ENCODE measurements at places on chromosomes 16 and 17. TPM values are rescaled to one million over a fixed set of nuclear protein-coding genes. Genes with fewer than 3 reads are reported as not detected.
A peak's percentile ranks its signal among the peaks of the same experiment; 100 is the strongest.

- H3K4me1 ChIP-seq: no peaks in the 10 kb centered on the region
- H3K4me3 ChIP-seq: no peak overlapping the region
- H3K27me3 ChIP-seq: no peaks in the 10 kb centered on the region
- no peaks in the 10 kb centered on the region for H3K36me3 ChIP-seq
- H3K27ac ChIP-seq: no peak overlapping the region
- no peak for DNase-seq
These were observed 69.5 kb downstream of the CMIP start for GRCh38 chr16:81514041-81514559.

GRCh38 chr16:15459791-15460190 is 25.4 kb downstream of the BMERB1 start:
- no peaks in the 10 kb centered on the region for H3K27me3 ChIP-seq
- no peak overlapping the region for H3K4me3 ChIP-seq
- no peaks in the 10 kb centered on the region for H3K36me3 ChIP-seq
- peaks cover 3% of the 10 kb centered on the region for H3K4me1 ChIP-seq
- H3K27ac ChIP-seq: no peak overlapping the region

DNA sequence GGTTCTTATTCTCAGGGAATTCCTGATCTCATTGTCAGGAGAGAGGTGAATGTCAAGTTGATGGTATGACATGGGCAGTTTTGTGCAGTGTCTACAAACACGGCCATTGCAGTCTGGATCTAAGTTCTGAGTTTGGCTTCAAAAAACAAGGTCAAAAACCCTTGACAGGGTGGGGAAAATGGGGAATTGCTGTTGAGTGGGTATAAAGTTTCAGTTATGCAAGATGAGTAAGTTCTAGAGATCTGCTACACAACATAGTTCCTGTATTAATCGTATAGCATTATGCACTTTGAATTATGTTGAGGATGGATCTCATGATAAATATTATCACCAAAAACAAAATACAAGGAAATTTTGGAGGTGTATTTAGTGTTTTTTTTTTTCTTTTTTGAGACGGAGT is 36.6 kb upstream of the CARMIL2 start:
- no peak overlapping the region for H3K4me3 ChIP-seq
- no peaks in the 10 kb centered on the region for H3K4me1 ChIP-seq
- DNase-seq: no peak
- H3K27me3 ChIP-seq: no peaks in the 10 kb centered on the region
- H3K27ac ChIP-seq: no peak overlapping the region

DNA sequence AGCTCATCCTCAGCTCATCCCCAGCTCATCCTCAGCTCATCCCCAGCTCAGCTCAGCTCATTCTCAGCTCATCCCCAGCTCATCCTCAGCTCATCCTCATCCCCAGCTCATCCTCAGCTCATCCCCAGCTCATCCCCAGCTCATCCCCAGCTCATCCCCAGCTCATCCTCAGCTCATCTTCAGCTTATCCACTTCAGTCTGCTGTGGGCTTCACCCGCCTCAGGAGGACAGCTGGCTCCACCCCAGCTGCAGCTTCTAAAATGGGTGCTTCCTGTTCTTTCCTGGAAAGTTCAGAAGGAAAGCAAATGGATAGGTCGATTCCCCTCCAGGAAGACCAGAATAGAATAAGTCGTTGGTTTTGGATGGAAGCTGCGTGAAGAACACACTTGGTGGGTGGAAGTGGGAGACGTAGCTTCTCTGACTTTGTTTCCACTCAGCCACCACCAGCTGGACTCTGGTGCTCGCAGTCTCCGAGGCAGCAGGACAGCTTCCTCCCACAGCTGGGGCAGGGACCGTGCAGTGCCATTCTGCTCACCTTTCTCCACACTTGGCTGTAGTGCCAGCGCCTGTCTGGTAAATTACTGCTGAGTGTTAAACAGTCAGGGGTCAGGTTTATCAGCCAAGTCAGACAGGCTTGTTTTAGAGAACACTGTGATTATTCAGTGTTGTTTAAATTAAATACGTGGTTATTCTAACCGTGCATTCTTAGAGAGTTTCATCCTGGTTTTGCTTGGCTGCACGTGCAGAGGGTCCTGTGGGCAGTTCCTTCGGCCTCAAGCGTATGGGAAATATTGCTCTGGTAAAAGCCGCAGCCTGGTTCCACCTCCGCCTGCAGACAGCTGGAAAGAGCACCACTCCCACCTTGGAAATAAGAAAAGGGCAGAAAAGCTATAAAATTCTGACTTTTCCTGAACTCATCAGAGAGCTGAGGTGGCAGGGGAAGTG is 61.0 kb upstream of the CHMP6 start:
- no peaks in the 10 kb centered on the region for H3K36me3 ChIP-seq
- H3K4me1 ChIP-seq: no peaks in the 10 kb centered on the region
- H3K27me3 ChIP-seq: no peaks in the 10 kb centered on the region
- DNase-seq: peak; percentile 38

- H3K27ac ChIP-seq: no peak overlapping the region
- DNase-seq: no peak
- no peaks in the 10 kb centered on the region for H3K27me3 ChIP-seq
- H3K4me3 ChIP-seq: no peak overlapping the region
These were observed 13.8 kb downstream of the HNF1B start for GRCh38 chr17:37731056-37731455.

GRCh38 chr16:86050591-86051367 is 151.8 kb downstream of the IRF8 start:
- no peaks in the 10 kb centered on the region for H3K27me3 ChIP-seq
- DNase-seq: no peak
- H3K27ac ChIP-seq: no peak overlapping the region
- no peak overlapping the region for H3K4me3 ChIP-seq
- no peaks in the 10 kb centered on the region for H3K4me1 ChIP-seq
- no peaks in the 10 kb centered on the region for H3K36me3 ChIP-seq

DNA sequence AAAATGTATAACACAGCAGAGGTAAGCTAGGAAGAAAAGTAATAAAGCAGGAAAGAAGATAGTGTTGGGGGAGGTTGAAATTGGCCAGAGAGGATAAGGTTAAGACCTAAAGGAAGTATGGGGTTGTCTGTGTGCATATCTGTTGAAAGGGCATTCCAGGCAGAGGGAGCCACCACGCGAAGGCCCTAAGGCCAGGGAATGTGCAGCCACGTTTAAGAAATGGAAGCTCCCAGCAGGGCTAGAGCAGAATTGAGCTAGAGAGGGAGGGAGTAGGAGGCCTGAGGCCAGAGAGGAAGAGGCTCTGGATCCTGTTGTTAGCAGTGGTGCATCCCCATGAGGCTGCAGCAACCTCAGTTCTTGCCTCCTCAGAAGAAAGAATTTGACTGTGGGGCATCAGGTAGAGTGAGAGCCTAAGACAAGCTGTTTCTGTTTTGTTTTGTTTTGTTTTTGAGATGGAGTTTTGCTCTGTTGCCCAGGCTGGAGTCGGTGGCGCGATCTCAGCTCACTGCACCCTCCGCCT is 59.0 kb upstream of the CACNG5 start:
- H3K27me3 ChIP-seq: no peaks in the 10 kb centered on the region
- H3K36me3 ChIP-seq: no peaks in the 10 kb centered on the region
- no peak for DNase-seq
- H3K4me1 ChIP-seq: no peaks in the 10 kb centered on the region
- no peak overlapping the region for H3K27ac ChIP-seq
- no peak overlapping the region for H3K4me3 ChIP-seq

DNA sequence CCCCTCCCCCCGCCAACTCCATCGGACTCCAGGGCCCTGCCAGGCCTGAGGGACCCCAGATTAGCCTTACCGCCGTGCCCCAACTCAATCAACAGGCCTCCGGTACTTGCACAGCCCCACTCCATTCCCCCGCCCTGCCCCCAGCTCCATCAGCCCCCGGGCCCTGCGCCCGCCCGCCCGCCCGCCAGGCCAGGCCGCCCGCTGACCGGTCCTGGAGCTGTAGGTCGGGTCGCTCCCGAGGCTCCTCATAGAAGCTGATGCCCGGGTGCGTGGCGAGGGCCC is 308 bp downstream of the GTF3C1 start:
- peaks cover 3% of the 10 kb centered on the region for H3K4me1 ChIP-seq
- peak overlapping the region; percentile 93 for H3K4me3 ChIP-seq
- no peaks in the 10 kb centered on the region for H3K27me3 ChIP-seq

DNA sequence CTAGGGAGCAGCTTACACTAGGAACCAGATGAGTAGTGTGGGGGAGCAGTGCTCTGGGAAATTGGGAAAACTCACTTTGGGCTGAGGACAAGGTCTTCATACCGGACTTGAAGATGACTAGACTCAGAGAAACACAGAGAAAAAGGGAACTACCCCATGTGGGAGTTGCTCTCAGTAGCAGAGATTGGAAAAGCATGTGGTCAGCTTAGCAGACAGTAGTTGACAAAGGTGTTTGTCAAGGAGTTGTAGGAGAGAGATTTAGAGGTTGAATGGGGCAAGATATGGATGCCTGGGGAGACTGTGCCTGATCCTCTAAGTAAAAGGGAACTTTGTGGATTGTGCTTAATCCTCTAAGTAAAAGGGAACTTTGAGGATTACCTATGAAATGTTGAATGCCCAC is 194.5 kb upstream of the COX10 start:
- H3K27ac ChIP-seq: no peak overlapping the region
- no peaks in the 10 kb centered on the region for H3K4me1 ChIP-seq
- H3K4me3 ChIP-seq: no peak overlapping the region
- no peak for DNase-seq

DNA sequence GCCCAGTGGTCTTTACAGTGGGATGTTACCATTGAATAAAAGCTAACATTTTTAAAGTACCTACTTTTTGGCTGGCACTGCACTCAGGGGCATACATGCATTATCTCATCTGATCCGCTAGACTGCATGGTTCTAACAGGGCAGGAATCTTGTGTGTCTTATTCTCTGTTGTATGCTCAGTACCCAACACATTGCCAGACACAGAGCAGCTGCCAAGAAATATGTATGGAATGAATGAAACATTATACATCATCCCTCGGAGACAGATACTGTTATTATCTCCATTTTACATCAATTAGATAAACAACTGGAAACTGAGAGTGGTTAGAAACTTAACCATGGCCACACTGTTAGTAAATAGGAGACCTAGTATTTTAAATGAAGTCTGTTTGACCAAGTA is 74.1 kb upstream of the CDH11 start:
- H3K36me3 ChIP-seq: no peaks in the 10 kb centered on the region
- no peaks in the 10 kb centered on the region for H3K27me3 ChIP-seq
- no peaks in the 10 kb centered on the region for H3K4me1 ChIP-seq
- no peak overlapping the region for H3K4me3 ChIP-seq

DNA sequence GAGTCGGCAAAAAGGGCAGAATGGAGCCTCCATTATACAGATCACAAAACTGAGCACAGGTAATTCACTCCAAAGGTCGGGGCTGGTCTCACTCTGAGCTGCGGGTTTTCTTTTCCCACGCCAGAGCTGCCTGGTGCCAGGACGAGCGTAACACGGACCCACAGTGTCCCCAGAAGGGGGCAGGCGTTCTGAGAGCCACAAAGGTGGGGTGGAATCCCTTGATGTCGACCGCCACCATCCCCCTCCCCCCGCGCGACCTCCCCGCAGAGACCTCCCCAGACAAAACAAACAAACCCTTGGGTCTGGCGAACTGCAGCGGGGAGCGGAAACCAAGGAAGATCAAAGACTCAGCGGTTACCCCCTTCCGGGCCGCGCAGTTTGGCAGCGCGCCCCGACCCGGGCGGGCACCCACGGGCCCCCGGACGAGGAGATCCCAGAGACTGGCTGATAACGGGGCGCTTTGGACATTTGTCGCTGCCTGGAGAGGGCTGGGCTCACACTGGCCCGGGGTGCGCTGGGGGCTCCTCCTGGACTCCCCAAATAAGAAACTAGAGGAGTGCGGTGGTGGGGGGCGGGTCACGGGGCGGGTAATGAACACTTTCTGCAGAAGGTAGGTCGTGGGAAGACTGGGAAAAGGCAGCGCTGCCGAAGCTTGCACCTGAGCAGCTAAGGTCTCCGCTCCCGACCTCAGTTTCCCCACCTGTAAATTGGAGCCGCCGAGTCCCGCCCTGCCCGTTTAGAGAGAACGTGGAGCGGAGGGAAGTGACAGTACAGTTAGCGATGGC is 664 bp upstream of the NKD1 start:
- no peaks in the 10 kb centered on the region for H3K36me3 ChIP-seq
- no peaks in the 10 kb centered on the region for H3K4me1 ChIP-seq
- peak; percentile 87 for DNase-seq
- no peaks in the 10 kb centered on the region for H3K27me3 ChIP-seq

GRCh38 chr17:4118015-4118743 is 24.7 kb downstream of the ZZEF1 start:
- H3K4me3 ChIP-seq: no peak overlapping the region
- no peaks in the 10 kb centered on the region for H3K4me1 ChIP-seq
- no peak overlapping the region for H3K27ac ChIP-seq
- H3K27me3 ChIP-seq: no peaks in the 10 kb centered on the region
- peaks cover 9% of the 10 kb centered on the region for H3K36me3 ChIP-seq

GRCh38 chr17:83150369-83151055 is 71.1 kb downstream of the METRNL start:
- H3K27me3 ChIP-seq: no peaks in the 10 kb centered on the region
- no peaks in the 10 kb centered on the region for H3K4me1 ChIP-seq
- no peak overlapping the region for H3K4me3 ChIP-seq
- no peak overlapping the region for H3K27ac ChIP-seq

- H3K27ac ChIP-seq: no peak overlapping the region
- DNase-seq: no peak
- H3K4me1 ChIP-seq: no peaks in the 10 kb centered on the region
- no peak overlapping the region for H3K4me3 ChIP-seq
- no peaks in the 10 kb centered on the region for H3K36me3 ChIP-seq
These were observed 445.5 kb downstream of the HAPSTR1 start for GRCh38 chr16:9536905-9537304.

GRCh38 chr17:40247926-40248495 is 28.9 kb downstream of the WIPF2 start:
- H3K4me3 ChIP-seq: no peak overlapping the region
- H3K4me1 ChIP-seq: no peaks in the 10 kb centered on the region
- no peaks in the 10 kb centered on the region for H3K36me3 ChIP-seq
- H3K27me3 ChIP-seq: no peaks in the 10 kb centered on the region

GRCh38 chr16:62870554-62870953 is 834.3 kb upstream of the CDH8 start:
- no peak overlapping the region for H3K27ac ChIP-seq
- DNase-seq: no peak
- no peaks in the 10 kb centered on the region for H3K4me1 ChIP-seq
- H3K27me3 ChIP-seq: no peaks in the 10 kb centered on the region

GRCh38 chr17:75270966-75271232 is at the start of gene MIF4GD:
MIF4GD (minus strand) TSS chr17:75271231; CDS start chr17:75270195, 1,036 bp downstream.
- no peak for DNase-seq
- no peaks in the 10 kb centered on the region for H3K36me3 ChIP-seq
- peak within 1 kb of the TSS; percentile 71 for H3K27ac ChIP-seq
- H3K4me1 ChIP-seq: peaks cover 3% of the 10 kb centered on the region
- peak within 1 kb of the TSS; percentile 56 for H3K4me3 ChIP-seq
- H3K27me3 ChIP-seq: no peaks in the 10 kb centered on the region

The ST6GALNAC1 gene
- 2.3 TPM for total RNA-seq

The HBA2 gene
- total RNA-seq: 448 TPM

The C1QTNF1 gene
- 157 TPM for total RNA-seq

The CDT1 gene
- 1.5 TPM for total RNA-seq

The COL1A1 gene
- 400 TPM for total RNA-seq

The KRTAP1-4 gene
- not detected for total RNA-seq

The TEX19 gene
- not detected for total RNA-seq

The CDRT15 gene
- not detected for total RNA-seq
